Astrocyte (in vitro differentiated cells and primary cell): ENCODE measurements at places on chromosomes 6 and 20.

DNA sequence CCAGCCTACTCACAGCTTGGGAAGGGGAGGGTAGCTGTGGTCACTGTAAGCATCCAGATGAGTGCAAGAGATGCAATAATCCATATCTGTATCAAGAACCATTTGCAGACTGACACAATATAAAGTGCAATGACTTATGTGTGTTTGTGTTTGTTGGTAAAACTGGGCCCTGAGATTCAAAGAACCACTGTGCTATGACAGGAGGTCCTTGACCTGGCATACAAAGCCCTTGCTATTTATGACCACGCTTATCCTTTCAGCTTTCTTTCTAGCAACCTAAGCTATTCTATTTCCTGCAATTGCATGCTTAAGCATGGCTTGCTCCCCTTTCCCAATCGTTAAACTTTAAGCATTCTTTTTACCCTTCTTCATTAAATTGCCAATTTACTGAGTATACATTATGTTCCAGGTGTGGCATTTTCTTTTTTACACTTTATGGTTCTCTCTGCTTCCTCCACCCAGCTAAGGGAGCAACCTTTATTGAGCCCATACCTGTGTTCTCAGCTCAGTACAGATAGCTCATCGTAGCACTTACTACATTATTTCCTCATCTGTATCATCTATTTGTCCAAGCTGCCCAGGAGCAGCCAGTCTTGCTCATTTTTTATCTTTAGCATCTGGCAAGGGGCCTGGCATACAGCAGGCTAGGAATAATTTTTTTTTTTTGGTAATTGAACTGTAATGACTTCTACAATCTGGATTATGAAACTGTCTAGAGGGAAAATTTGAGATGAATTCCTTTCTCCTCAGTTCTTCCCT, 3.5 kb downstream of the MCUR1 start:
- no peak for DNase-seq

DNA sequence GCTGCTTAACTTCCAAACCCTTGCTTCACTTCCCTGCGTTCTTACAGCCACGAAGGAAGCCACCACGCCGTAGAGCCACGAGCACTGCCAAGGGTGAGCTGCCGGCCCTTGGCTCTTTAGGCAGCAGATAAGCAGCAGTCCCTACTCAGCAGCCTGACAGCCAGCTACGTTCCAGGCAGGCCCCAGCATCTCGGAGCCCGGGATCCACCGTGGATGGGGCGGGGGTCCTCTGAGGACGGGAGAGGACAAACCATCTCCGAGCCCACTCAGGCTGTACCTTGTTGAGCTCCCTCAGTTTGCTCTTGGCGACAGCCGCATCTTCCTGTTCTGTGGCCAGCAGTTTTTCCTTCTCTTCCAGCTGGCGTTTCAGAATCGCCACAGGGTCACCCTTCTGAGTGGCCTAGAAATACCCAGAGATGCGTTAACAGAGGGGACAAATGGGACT, 40.5 kb downstream of the RRBP1 start:
- no peak for DNase-seq

DNA sequence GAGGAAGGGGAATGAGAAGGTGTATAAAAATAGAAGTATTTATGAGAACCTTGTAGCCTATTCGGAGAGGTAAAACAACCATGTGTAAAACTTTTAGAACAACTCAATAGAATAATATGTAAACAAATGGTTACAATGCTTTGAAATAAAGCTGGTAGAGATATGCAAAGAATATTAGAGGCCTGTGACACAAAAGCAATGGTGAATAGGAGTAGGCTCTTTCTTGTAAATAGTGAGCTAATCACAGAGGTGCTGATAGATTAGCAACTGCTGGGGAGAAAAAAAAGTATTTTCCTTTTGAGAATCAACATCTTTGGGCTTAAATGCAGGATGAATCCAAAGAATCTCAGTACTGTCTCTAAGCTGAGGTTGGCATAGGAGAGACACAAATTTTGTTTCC, 7.0 kb downstream of the TMEM200A start:
- DNase-seq, result no peak

DNA sequence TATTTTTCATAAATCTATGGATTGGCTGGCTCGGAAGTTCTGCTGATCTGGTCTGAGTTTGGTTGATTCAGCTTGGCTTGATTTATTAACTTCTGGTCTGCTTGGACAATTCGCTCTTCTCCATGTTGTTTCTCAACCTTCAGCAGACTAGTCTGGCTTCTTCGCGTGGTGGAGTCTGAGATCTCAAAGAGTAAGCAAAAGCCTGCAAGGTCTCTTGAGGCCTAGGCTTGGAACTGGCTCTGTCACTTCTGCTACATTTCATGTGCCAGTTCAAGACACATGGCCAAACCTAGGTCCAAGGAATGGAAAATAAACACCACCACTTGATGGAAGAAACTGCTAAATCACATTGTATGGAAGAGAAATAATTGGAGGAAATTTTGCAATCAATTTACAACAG, 115.1 kb upstream of the JAG1 start:
- DNase-seq, result no peak

GRCh38 chr20:17827759-17828559, 128.2 kb downstream of the BANF2 start:
- no peak for DNase-seq

GRCh38 chr20:61343934-61344333, 91.9 kb downstream of the CDH4 start:
- DNase-seq, result no peak

DNA sequence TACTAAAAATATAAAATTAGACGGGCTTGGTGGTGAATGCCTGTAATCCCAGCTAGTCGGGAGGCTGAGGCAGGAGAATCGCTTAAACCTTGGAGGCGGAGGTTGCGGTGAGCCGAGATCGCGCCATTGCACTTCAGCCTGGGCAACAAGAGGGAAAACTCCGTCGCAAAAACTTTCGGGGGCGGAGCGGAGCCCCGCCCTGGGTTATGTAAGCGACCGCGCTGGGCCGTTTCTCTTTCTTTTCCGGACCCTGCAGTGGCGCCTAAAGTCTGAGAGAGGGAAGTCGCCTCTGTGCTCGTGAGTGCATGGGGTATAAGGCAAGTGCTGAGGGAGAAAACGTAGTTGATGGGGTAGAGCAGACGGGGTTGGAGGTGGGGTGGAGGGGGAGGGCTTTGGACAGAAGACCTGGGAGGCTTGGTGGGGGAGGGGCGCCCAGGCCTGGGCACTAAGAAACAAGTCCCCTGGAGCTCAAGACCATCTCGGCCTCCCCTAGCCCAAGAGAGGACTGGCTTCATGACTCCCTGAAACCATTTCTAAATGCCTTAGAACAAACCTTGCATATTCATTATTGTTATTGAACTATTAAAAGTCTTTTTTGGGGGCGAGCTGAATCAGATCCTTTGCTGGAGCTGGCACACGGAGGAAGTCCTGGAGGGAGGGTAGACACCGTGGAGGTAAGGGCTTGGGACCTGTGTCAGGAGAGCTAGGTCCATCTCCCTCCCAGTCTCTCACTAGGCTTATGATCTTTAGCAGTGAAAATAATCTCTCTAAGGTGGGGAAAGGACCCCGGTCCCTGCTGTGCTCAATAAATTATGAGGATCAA, 2.7 kb upstream of the MICA start:
- DNase-seq, result peak; percentile 25

DNA sequence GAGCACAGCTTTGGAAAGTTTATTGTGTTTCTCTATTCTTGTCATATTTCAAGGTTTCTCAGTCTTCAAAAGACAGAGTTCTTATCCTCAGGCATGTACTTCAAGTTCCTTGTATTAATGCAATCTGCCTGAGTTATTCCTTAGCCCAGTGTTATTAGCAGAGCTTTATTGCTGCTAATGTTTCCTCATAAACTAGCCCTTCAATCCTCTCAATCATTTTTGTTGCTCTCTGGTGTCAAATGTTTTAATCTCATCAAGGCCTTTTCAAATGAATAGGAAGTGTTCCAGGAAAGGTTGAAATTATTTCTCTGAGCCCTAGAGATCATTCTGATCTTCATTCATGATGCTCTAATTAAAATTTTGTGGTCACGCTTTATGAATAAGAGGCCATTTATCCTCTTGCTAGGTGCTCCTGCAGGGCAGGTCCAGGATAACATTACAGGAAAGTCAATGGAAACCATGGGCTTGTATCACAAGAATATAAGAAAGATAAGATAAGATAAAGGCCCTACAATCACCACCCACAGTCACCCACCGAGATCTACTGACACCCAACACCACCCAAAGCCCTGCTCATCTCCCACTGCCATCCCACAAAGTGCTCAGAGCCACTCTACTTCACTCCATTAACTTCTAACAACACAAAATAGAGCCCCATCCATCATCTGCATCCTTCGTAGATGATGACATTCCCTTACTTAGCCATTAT, 125.9 kb downstream of the COL9A1 start:
- no peak for DNase-seq

- DNase-seq, result peak; percentile 12
These were observed 161.1 kb downstream of the FARS2 start for GRCh38 chr6:5422321-5422915.

- no peak for DNase-seq
These were observed 28.6 kb upstream of the SAMD5 start for GRCh38 chr6:147479857-147480256.

GRCh38 chr20:56875052-56875659, 246.1 kb downstream of the TFAP2C start:
- peak; percentile 63 for DNase-seq

DNA sequence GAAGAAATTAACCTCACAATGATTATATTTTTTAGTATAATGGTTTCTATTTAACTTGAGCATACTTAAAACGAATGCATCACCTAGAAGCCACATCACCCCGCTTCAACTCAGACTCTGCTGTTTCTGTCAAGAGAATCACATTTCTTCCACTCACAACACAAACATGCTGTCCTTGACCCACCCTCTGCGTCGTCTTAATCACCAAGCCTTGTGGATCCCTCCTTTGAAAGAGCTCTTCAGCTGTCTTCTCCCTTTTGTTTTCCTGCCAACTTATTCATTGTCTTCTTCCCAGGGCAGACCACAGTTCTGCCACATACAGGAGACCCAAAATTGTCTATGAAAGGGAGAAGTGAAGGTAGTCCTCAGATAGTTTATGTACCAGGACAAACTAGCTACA, 595.6 kb upstream of the AGPAT4 start:
- no peak for DNase-seq

- no peak for DNase-seq
These were observed 33.3 kb downstream of the ATXN1 start for GRCh38 chr6:16727996-16728395.

GRCh38 chr6:38088010-38088409, 268.5 kb downstream of the ZFAND3 start:
- DNase-seq, result no peak

DNA sequence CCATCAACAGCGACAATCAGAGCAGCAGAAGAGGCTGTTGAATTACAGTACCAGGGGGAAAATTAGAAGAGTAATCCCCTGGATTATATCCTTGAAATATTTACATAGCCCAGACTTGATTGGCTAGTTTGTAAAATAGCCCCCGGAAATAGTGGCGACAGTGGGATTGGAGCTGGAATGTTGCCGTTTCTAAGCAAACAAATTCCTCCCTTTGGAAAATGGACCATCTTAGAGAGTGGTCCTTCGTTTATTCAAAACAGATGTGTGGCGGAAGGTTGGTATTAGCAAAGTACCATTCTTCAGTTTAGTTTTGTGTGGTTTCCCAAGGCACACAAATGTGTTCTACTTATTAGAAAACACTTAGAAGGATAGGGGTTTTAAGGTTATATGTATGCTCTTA, 4.5 kb upstream of the EPB41L2 start:
- DNase-seq, result no peak

DNA sequence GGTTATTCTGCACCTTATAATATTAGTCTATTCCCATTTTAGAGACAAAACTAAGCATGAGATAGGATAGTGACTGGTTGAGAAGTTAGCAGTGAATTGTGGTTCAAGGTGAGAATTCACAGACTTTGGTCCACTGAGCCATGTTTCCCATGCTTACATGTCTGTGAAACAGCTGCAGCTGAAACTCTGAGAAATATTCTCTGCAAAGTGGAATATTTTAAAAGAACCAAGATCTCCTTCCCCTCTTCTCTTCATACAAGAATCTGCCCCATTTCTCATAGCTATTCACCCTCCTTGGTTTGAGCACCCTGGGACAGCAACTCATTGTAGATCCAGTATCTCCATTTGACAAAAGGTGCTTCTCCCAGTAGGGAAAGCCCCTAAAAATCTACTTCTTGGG, 70.2 kb upstream of the TMEM170B start:
- DNase-seq, result no peak

DNA sequence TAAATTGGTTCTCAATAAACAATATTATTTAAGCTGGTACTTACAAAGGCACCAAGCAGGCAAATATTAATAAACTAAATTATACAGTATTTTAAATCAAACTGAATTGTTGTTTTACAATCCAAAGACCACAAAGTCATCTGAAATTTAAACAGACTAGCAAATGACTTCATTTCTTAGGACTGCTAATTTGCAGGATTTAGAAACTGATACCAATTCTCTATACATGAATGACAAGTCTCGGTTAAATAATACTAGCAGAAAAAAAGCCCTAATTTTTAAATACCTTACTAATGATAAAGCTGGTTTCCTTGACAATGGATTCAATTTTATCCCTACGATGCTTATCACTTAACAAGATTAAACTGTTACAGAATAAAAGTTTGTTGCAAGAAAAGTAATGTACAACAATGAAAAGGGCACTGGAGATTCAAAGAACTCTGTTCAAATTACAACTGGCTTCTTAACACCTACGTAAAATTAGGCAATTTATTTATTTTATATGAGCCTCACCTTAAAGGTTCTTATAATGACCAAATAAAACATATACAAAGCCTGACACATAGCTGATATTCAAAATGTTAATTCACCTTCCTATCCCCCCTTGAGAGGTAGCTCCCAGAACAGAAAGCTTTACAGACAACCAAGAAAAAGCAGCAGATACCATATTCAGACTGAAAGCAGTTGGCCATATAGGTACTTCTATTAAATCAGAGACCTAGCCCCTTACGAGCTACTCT, 33.1 kb downstream of the HBS1L start:
- no peak for DNase-seq

- no peak for DNase-seq
These were observed 90.8 kb upstream of the AFDN start for GRCh38 chr6:167735951-167736288.

DNA sequence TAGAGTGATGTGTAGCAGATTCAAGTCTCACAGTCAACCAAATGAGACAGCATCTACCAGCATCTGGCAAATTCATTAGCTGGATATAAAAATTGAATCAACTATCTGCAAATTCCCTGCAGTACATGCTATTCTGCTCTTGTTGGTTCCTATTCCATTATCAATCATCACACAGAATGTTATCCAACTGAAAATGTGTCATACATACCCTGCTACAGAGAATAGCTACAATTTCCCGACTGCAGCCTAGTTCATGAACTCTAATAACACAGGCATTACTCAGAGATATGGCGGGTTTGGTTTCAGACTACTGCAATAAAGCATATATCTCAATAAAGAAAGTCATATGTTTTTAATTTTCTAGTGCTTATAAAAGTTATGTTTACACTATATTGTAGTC, 78.4 kb downstream of the AHI1 start:
- peak; percentile 81 for DNase-seq

DNA sequence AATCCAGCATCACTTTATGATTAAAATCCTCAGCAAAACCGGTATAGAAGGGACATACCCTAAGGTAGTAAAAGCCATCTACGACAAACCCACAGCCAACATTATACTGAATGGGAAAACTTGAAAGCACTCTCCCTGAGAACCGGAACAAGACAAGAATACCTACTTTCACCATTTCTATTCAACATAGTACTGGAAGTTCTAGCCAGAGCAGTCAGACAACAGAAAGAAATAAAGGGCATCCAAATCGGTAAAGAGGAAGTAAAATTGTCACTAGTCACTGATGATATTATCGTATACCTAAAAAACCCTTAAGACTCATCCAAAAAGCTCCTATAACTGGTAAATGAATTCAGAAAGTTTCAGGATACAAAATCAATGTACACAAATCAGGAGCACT, 33.3 kb downstream of the BLOC1S5 start:
- DNase-seq, result no peak
